ENCODE measurements at places on chromosomes 1 and 21.
A peak's percentile ranks its signal among the peaks of the same experiment; 100 is the strongest.

GRCh38 chr1:230211436-230212145 is 144.6 kb downstream of the GALNT2 start:
- DNase-seq: no peak

- no peak for DNase-seq
These were observed 36.7 kb downstream of the PAPPA2 start for GRCh38 chr1:176499671-176500070.

GRCh38 chr1:186178426-186179043 is 196.5 kb downstream of the TPR start:
- DNase-seq: no peak

GRCh38 chr1:17005365-17005740 is 6.4 kb downstream of the ATP13A2 start:
- no peak for DNase-seq

DNA sequence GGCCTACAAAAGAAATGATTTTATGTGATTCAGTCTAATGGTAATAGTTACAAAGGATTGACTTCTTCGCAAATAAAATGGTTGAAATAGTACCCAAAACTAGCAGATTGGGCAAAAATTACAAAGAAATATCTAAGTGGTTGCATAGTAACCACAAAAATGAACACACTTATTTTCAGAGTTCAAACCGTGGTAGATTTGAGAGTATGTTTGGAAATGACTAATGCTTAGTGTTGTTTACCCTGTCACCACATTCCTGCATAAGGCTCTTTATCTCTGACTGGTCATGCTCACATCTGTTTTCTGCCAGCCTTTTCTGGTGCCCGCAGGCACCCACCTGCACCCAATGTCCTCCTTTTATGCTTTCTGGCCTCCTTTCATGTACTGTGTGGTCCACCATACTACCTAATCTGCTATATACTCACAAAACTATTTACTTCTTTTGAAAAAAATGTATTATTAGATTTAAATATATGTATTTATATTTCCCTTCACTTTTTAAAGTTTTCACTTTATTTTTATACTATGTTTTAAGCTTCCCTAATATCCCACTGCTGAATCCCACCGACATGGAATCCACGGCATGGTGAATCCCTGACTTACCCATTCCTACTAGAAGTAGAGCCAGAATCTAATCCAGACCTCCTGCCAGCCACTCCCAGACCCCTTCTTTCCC is 30.3 kb downstream of the PTPRC start:
- DNase-seq: peak; percentile 88

GRCh38 chr21:36425286-36425685 is 40.1 kb downstream of the CHAF1B start:
- DNase-seq: no peak

- DNase-seq: no peak
These were observed 136.8 kb downstream of the GABPA start for GRCh38 chr21:25871566-25871965.

- DNase-seq: no peak
These were observed 26.5 kb downstream of the FLVCR1 start for GRCh38 chr1:212884592-212884991.

- no peak for DNase-seq
These were observed 221.9 kb upstream of the SAMSN1 start for GRCh38 chr21:14768042-14768441.

- DNase-seq: no peak
These were observed 1169.2 kb upstream of the B3GALT2 start for GRCh38 chr1:194355488-194356106.

DNA sequence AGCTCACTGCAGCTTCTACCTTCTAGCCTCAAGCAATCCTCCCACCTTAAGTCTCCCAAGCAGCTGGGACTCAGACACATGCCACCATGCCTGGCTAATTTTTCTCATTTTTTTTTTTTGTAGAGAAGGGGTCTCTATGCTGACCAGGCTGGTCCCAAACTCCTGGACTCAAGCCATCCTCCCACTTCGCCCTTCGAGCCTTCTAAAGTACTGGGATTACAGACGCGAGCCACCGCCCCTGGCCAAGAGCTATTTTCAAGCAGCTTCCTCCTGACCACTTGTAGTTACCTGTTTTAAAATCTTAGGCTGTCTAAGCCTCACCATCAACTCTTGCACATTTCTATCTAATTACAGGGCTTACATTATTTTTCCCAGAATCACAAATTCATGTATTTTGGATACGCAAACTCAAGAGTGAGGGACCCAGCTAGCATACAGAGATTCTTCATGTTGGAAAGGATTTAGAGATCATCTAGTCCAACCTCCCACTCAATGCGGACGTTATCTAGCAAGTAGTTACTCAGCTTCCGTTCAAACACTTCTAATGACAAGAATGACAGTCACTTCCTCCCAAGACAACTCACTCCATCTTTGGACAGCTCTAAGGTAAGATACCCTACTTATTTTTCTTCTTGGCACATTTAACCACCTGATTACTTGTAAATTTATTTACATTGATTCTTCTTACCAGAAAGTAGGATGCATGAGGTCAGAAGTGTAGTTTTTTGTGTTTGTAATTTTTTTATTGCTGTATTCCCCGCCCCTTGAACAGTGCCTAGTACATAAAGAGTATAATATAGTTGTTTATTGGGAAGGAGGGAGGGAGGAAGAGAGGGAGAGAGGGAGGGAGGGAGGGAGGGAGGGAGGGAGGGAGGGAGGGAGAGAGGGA is 65.4 kb downstream of the LUZP1 start:
- DNase-seq: peak; percentile 76

GRCh38 chr21:35833991-35834390 is 226.3 kb downstream of the SETD4 start:
- no peak for DNase-seq

DNA sequence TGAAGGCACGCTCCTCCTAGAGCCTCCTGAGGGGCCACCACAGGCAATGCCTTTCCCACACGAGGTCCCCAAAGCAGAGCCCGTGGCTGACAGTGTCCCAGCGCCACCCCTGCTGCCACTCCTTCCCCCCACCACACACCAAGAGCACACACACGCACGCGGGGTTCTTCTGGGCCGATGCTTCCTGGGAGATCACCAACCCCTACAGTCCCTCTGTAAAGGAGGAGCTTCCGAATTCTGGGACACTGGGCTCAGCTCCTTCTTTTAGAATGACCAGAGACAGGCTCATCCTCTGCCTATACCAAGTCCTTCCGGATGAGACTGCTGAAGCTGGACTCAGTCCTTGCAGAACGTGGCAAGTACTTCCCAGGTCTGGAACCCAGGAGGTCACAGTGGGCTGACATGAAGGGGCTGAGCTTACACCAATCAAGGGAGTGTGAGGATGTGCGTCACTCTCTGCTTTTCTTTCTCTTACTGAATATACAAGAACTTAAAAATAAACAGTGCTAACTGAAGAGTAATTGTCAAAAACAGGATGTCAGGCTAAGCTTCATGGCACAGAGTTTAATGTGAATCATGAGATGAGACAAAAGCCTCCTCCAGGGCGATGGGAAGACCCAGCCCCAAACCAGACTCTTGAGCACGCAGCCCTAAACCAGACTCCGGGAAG is 12.7 kb downstream of the SSU72 start:
- DNase-seq: no peak

GRCh38 chr21:46108827-46109312 is 11.0 kb downstream of the COL6A2 start:
- no peak for DNase-seq

DNA sequence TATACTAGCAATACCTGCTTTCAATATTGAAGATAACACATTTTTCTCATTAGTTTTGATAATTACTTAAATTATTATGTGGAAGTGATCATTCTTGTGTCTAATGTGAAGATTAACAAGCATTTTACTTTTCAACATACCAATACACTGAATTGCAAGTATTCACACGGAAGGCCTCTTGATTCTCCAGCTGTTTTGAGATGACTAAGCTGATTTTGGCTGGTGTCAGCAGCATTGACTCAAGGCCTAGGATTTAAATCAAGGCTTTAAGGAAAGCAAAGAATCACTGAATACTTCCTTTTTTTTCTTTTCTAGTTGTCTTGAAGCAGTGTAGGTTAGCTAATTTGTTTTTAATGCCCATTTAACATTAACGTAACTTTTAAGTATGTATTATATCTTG is 373.7 kb downstream of the SRGAP2C start:
- no peak for DNase-seq

DNA sequence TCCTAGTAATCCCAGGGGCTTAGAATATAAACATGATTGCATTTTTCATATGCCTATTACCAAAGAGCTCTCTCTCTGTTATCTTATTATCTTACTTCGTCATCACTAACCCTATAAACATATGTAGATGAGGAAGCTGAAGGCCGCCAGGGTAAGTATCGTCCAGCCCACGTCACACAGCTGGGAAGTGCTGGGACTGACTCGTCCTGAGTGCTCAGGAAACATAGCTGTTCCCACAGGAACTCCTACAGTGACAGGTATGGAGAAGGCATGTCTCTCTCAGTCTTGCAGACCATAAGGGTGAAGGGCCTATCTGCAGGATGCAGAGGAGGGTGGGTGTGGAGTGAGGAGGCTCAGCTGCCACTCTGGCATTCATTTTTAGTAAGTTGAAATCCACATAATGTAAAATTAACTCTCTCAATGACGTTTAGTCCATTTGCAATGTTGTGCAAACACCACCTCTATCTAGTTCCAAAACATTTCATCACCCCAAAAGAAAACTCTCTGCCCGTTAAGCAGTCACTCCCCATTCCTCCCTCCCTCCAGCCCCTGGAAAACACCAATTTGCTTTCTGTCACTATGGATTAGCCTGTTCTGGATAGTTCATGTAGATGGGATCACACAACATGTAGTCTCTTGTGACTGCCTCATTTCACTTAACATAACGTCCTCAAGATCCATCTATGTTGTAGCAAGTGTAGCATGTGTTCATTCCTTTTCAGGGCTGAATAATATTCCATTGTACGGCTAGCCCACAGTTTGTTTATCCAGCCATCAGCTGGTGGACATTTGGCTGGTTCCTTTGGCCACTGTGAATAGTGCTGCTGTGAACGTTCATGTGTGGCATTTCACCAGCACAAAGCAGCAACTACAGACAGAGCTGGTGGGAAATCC is 68.3 kb downstream of the TCP10L start:
- DNase-seq: no peak

GRCh38 chr1:9859281-9860014 is 35.7 kb upstream of the CLSTN1 start:
- no peak for DNase-seq

GRCh38 chr1:111990878-111991718 is 1.6 kb upstream of the KCND3 start:
- DNase-seq: no peak

- DNase-seq: no peak
These were observed 41.4 kb downstream of the ZMYM1 start for GRCh38 chr1:35120458-35121133.

- no peak for DNase-seq
These were observed 19.6 kb downstream of the SCMH1 start for GRCh38 chr1:41222496-41222895.

DNA sequence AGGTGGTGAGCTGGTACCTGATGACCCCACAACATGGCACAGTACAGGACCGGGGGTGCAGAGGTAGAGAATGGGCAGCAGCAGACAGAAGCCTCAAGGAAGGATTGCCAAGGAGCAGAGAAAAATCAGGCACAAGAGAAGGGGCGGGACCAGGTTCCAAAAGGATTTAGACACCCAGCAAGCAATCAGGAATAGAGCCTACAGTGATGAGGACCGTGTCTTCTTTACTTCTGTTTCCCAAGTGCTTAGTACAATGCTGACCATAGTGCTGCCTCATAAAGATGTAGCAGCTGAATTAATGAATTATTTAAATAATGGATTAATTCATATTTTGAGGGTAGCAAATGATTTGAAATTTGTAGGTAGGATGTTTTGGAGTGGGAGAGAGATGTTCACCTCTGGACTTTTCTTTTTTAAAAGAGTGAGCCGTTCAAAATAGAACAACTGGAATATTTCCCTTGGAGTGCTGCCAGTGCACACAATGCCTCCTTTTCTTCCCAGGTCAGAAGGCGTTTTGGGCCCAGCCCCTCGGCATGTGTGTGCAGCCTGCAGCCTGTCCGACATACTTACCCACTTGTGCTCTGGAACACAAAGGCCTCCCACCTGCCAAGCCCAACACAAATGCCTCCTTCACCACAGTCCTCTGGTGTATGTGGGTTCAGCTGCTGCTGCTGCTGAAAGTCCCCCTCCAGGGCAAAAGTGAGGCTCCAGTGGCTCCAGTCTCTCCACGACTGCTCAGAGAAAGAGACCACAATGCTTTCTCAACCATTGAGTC is 19.6 kb downstream of the KANK4 start:
- DNase-seq: no peak

- DNase-seq: peak; percentile 25
These were observed 2.7 kb downstream of the FAM110D start for GRCh38 chr1:26161415-26162219.

DNA sequence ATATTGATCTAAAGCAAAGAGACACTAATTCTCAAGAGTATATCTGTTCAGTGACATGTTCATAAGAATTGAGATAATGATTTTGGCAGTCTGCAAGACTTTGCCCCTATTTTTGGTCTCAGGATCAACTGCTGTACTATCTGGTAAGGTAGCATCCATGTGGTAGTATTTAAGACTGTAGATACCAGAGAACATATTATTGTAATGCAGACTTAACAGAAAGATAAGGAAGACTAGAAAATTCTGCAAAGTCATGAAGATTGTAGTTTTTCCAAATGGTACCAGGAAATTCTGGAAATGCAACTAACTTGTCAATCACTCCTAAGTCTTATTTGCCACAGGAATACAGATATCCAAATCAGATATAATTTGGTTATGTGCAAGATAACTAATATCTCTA is 35.1 kb downstream of the RNF2 start:
- DNase-seq: no peak

DNA sequence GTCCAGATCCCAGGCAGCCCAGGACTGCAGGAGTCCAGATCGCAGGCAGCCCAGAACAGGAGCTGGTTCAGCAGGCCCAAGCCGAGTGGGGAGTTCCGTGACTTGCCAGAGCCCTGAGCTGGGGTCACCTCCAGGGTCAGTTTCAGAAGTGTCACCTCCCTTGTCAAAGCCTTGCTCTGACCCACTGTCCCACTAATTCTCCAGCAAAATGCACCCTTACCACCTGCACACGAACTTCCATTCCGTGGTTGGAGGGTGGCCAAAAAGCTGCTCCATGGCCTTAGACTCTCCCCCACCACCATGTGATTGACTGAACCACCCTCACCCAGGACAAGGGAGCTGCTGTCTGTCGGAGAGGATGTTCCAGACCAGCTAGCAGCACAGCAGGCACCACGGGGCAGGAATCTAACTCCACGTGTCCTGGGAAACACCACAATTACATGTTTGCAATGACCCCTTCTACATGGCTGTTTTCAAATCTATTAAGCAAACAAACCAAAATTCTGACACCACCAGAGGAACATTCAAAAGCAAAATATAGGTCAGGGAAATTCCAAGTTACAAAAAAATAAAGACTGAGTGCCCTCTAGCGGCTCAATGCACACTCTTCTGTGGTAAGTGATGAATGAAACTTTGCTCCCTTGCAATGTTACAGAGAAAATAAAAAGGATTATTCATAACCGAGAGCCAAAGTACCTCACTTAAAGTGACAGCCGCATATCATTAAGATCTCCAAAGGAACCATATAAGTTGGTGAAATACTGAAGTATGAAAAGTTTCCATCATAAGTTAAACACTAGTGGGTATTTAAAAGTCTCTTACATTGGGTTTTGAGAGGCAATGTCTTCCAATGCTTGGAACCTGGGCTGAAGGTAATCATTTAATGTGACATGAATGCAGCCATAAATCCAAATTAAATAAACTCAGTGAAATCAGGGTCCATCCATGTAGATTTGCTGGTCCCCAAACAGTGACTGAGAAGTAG is 76.3 kb downstream of the NPHP4 start:
- peak; percentile 48 for DNase-seq

GRCh38 chr1:113721010-113721409 is 38.3 kb downstream of the PHTF1 start:
- no peak for DNase-seq
